ENCODE measurements at places on chromosomes 11 and 22. TPM values are rescaled to one million over a fixed set of nuclear protein-coding genes. Genes with fewer than 3 reads are reported as not detected.

ARHGAP42 gene
- total RNA-seq: 6.0 TPM

LDHAL6A gene
- total RNA-seq: 0.15 TPM

BTG4 gene
- total RNA-seq: not detected

DNA sequence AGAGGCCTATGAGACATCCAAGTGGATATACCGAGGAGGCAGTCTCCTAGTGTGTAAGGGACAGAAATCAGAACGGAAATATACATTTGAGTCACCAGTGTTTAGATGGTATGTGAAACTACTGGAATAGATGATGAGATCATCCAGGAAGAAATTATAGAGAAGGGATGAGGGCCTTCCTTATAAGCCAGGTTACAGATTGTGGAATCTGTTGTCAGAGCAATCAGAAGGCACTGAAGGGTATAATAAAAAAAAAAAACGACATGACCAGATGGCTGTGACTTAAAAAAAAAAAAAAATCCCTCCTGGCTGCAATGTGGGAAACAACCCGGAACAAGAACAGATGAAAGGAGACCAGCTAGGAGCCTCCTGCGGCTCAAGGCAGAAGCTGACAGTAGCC is 2.7 kb downstream of the MAJIN start:
- DNase-seq: no peak

- no peak for DNase-seq
These were observed 44.4 kb upstream of the CLDN5 start for GRCh38 chr22:19568337-19569275.

GRCh38 chr11:64406221-64406946 is 47.4 kb downstream of the RPS6KA4 start:
- no peak for DNase-seq

BTBD18 gene
- not detected for total RNA-seq

DNA sequence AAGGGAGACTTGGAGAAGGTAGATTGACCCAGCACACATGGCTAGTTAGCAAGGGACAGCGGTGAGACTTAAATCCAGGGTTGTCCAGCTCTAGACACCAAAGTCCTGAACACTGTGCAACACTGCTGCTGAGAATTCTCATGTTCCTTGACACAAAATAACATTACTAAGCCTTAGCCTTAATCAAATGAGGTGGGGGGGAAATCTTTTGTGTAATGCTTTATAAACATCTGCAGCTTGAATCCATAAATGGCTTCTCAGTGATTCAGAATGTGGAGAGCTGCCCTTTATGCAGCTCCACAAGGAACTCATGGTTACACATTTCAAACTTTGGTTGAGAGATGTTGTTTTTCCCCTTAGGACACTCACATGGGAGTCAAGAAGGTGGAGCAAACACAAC is 80.0 kb downstream of the CD44 start:
- DNase-seq: no peak
